Activated CD4-positive, alpha-beta memory T cell treated with anti-CD3 and anti-CD28 coated beads, Interleukin-2, amount 10 ng/mL, durations not matched to agents 7 days and 5 days (primary cell): ENCODE measurements at places on chromosomes 3 and 15. TPM values are rescaled to one million over a fixed set of nuclear protein-coding genes. Genes with fewer than 3 reads are reported as not detected.

DNA sequence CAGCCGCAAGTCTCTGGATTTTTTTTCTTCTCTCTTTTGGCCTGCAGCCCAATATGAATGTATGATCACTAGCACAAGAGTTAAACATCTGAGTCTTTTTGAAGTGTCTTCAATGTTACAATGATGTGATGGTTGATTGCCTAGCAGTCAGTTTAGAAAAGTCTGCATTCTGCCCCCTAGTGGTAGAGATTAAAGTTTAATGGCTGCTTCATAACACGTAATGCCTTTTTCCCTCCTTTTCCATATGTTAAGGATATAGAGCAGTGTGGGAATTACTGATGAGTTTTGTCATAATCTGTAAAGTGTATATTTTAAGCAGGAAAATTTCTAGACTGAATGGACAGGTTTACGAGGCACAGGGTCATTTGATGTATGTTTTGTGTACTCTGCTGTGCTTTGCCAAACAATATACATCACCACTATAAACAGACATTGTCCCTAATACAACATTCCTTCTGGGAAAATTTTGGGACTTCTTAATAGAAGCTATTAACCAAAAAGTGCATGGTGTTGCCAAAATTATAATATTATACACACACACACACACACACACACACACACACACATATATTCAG is 1038.5 kb upstream of the NR2F2 start:
- H3K4me1 ChIP-seq, result no peaks in the 10 kb centered on the region
- no peak for DNase-seq
- no peaks in the 10 kb centered on the region for H3K36me3 ChIP-seq
- H3K27me3 ChIP-seq, result peaks cover 18% of the 10 kb centered on the region

DNA sequence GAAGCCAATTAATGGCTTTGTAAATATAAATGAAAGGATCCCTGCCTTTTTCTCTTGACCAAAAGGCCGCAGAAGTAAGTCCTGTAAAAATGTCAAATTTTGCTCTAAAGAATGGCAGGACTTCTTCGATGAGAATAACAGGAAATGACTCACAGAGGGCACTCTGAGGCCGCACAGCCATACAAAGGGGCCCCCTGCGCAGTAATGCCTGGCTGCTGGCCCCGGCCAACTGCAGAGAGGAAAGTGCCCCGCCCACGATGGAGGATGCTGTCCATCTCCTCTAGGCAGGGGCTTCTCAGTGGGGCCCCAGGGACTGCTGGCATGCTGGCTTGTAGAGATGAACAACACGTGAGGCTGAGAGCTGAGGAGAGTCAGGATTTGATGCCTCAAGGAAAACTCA is 18.1 kb upstream of the SCN10A start:
- peaks cover 15% of the 10 kb centered on the region for H3K4me1 ChIP-seq
- peak overlapping the region; percentile 16 for H3K27ac ChIP-seq
- H3K27me3 ChIP-seq, result peaks cover 10% of the 10 kb centered on the region
- peak; percentile 62 for DNase-seq

DNA sequence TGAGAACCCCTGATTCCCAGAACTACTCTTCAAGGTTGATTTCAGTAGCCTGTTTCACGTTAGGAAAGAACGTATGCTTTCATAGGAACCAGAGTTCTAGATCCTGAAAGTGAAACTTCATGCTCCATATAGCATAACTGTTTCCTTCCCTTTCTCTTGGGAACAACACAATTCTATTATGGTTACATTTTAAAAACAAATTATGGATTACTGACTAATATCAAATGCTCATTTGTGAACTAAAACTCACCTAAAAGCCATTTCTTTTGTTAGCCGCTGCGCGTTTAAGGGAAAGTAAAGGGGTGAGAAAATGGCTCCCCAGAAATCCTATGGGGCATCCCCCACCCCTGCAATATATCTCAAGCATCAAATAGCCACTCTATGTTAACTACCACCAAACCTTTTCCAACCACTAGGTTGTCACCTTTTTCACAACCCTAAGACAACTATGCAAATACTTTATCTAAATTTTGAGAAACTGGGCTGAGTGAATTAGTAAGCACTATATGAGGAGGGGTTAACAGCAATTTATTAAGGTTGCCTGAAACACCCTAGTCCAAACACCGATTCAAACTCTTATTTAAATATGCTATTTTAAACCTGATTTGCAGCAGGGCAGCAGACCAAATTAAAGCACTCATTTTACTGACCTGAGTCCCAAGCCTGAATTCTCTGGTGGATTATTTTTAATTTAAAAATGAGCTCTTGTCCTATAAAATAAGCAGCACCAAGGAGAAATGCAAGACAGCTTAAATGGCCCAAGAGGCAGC is 2.4 kb downstream of the SIAH2 start:
- no peak for DNase-seq
- H3K36me3 ChIP-seq, result peaks cover 56% of the 10 kb centered on the region
- no peaks in the 10 kb centered on the region for H3K27me3 ChIP-seq
- peak overlapping the region; percentile 99 for H3K27ac ChIP-seq
- peak overlapping the region; percentile 88 for H3K4me3 ChIP-seq

DNA sequence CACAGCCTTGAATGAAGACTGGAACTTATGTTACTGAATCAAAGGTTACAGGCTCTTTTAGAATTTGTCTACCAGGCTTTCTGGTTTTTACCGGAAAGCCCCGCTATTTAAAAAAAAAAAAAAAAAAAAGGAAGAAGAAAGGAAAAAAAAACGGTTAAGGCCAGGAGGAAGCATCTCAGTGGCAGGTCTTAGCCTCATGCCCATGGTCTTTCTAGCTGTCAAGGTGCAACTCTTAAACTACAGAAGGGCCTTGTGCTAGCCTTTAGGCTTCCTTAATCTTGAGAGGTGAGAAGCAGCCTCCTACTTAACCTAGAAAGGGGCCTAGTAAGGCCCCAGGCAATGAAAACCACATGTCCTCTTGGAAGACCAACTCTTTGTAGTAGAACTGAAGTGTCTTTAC is 77.5 kb downstream of the TBC1D5 start:
- DNase-seq, result no peak
- H3K36me3 ChIP-seq, result peaks cover 5% of the 10 kb centered on the region
- H3K4me3 ChIP-seq, result no peak overlapping the region

DNA sequence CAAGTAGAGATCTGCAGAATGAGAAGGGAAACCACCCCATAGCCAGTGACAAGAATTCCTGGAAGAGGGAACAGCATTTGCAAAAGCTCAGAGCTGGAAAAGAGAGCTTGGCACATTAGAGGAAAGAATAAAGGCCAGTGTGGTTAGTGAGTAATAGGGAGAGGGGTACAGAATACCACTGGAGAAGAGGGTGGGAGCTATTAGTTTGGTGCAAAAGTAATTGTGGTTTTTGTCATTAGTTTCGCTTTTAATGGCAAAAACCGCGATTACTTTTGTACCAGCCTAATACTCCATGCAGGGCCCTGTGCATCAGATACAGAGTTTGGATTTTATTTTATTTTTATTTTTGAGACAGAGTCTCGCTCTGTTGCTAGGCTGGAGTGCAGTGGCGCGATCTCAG is 9.8 kb downstream of the SLC24A1 start:
- H3K27ac ChIP-seq, result no peak overlapping the region
- H3K27me3 ChIP-seq, result peaks cover 3% of the 10 kb centered on the region
- H3K4me3 ChIP-seq, result no peak overlapping the region
- no peak for DNase-seq

EPB42 gene
- total RNA-seq, result not detected

ATG3 gene
- total RNA-seq, result 74.8 TPM

PIERCE2 gene
- not detected for total RNA-seq
